ENCODE measurements at places on chromosomes 12 and 14.

GRCh38 chr12:59587710-59588109 lies 8.1 kb upstream of the SLC16A7 start:
- DNase-seq, result no peak

GRCh38 chr14:65015391-65015790 lies 28.7 kb downstream of the FNTB start:
- DNase-seq, result peak; percentile 74

DNA sequence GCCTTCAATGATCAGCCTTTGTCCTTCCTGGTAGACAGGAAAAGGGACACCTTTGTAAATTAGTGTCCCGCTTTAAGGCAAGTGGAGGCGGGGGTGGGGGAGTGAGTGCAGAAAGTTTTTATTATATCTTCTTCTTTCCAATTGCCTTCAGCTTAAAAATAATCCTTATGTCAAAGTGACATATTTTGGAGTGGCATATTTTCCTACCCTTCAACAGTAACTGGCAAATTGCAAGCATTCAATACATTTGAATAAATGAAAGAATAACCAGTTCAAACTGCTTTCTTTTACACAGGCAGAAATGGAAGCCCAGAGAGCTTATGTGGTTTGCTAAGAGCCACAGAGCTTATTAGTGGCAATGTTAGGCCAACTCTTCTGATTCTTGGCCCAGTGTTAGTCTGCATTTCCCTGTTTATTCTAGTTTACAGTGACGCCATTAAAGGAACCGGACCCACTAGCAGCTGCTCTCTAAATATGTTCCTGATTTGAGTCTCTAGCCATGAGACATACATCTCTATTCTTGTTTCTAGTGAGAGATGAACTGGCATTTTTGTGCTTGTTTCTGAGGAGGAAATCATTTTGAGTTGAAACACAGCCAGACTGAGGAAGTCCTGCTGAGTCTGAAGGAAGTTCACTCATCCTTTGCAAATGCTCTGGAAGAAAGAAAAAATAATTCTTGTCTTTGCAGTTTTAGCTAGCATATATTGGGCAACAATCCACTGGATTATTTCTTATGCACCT lies 468.7 kb downstream of the NOVA1 start:
- DNase-seq, result no peak

GRCh38 chr12:112992541-112993398 lies 14.5 kb downstream of the OAS2 start:
- DNase-seq, result peak; percentile 45

DNA sequence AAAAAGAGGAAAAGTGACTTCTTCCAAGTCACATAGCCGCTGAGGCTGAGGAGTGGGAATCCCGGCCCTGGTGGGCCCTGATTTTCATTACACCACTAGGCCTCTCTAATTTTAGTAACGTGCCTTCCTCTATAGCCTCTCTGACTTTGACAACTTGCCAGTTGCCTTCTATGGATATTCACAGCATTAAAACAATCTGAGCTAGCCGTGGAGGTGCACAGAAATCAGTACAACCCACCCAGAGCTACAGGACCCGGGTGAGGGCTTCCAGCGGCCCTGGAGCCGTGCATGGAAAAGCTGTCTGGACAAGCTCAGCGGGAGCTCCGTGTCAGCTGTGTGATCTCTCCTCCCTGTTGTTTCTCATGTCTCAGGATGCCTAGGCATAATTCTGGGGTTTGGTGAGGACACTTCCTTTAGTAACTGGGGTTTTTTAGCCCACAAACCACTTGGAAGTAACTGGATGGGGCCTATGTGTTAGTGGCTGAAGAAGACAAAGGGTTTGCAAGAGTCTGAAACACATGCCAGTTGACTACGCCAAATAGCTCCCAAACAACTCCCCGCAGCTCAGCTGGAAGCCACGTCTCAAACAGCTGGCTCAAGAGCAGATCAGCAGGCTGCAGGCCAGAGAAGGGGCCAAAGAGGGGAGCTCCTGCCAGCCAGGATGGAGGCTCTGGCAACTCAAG lies 53.0 kb downstream of the SSH1 start:
- no peak for DNase-seq

DNA sequence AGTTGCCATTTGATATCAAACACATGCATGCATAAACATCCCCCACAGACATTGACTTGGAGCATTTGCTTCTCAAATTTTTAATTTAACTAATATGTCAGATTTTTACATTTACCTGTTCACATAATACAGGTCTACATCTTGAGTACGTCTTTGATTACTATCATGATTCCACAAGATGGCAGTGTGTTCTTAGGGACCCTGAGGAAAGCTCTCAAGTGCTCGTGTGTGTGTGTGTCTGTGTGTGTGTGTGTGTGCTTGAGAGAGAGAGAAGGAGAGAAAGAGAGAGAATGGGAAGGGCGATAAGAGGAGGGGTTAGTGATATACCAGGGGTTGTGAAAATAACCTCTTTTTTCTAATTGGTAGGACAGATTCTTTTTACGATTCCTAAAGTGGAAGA lies 167.1 kb upstream of the OR4E1 start:
- DNase-seq, result no peak

DNA sequence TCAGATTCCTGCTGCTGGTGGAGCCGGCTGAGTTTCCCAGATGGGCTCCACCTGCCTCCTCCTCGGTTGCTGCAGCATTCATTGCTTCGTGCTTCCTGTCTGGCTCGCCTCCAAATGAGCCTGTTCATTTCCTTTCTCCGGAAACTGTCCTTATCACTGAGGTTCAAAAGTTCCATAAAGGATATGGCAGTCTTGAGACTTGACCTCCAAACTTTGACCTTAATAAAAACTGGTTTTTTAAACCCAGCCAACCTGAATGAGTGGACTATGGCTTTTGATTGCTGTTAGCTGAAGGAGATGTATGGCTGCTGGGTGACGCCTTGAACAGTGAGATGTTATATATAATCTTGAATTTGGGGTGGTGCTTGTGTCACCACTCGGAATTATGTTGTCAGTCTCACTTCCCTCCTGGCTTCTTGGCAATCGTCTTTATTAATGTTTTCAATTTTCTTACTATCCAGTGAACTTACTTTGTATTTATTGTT lies 62.7 kb downstream of the RASSF3 start:
- no peak for DNase-seq

DNA sequence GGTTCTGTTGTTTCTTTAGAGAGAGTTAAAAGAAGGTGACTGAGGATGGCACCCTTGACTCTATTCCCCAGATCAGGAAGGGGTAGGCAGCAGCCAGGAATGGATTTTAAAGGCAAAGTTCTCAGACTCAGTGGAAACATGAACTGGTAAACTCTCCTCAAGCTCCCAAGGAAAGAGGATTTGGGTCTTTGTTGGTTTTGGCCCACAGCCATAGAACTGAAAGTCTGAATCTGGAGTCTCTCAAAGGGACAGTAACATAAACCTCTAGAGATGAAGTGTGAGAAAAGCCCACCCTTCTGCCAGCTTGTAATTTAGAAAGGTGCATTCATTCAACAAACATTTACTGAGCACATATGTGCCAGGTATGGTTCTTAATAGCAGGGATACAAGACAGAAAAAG lies 28.6 kb upstream of the BLTP3B start:
- DNase-seq, result no peak

GRCh38 chr14:54627219-54627539 lies 60.3 kb downstream of the SAMD4A start:
- no peak for DNase-seq

DNA sequence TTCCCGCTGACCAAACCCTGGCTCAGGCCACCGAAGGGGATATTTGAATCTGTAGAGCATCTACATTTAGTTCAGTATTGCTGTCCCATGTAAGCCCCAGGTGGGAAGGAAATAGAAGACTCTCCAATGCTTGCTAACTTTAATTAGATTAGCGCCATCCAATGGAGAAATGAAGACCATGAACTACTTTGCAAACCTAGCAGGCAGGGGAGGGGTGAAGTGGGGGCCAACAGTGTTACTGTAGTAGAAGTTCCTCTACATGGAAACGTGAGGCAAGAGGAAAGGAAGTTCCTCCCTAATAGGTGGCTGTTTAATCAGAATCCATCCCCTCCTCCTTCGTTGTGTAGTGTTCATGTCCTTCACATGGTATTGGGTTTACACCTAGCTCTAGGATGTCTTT lies 9.3 kb upstream of the DENND5B start:
- DNase-seq, result no peak

DNA sequence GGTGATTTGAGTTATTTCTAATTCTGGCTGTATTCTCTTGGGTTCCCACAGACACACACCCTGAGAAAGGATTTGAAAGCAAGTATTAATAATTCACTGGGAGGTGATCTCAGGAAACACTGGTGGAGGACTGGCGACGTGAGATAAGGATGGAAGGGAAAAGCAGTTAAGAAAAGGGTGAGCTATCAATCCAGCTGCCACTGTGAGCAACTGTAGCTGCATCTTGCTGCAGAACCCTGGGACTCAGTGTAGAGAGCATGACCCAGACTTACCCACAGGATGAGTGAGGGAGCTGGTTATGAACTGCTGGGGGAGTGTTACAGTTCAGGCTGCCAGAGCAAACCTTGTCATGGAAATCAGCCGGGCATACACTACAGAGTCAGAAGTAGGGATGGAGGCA lies 71.9 kb downstream of the RESF1 start:
- DNase-seq, result no peak

DNA sequence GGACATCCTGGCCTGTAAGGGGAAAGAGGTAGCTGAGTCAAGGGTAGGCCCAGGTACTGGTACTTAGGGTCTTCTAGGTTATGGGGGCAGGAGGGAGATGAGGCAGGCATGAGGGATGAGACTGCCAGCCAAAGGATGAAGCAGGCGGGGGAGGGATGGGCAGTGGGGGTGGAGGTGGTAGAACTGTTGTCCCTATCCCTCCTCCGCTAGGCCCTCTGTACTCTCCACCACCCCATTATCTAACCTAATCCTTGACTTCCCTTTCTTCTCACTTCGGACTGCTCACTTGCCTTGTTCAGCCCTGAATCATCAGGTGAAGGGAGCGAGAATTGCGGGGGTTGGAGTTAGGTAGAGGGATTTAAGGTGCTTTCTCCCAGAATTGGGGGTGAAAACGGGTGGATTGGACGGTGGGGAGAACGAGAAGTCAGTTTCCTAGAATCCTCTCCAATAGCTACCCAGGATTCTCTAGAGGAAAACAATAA lies 562 bp downstream of the PAN2 start:
- DNase-seq, result no peak

- DNase-seq, result no peak
Observed at GRCh38 chr14:105029402-105029801, 8.5 kb upstream of the CDCA4 start.

DNA sequence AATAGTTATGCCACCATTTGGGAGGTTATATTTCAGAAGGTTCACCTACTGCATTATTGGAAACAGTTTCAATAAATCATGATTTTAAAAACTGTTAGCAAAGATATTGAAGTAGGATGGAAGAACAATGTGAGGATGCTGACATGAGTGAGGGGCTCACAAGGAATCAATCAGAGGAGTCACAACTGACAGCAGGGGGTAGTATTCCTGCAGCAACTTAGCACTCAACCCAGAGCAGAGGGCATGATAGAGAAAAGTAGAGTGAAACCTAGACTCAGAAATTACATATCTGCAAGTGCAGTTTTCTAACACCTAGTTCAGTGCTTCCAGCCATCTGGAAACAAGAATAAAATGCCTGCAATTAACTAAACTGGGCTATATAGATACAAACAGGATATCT lies 772.5 kb upstream of the USP15 start:
- DNase-seq, result no peak

Data from head of caudate nucleus (tissue), 42 donors.